NCI-H446 (cell line): ENCODE measurements at places on chromosomes 7 and 10.

GRCh38 chr10:35546824-35547225 is 58.3 kb upstream of the GJD4 start:
- no peak for DNase-seq

DNA sequence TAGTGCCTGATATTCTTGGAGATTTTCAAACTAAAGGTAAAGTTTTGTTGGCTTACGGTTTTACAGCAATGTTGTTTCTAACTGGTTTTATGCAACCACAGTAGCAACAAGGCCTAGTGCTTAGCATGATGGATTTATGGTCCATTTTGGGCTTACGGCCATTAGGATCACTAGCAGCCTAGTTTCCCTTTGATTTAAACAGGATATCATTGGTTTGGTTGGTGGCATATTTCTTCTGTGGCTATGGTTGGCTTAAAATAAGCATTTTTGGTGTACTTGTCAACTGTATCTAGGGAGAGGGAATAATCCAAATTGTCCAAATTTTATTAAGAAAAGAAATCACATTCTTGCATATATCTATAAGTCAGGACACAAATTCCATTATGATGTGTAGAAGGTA is 194.0 kb downstream of the HDAC9 start:
- no peak for DNase-seq

DNA sequence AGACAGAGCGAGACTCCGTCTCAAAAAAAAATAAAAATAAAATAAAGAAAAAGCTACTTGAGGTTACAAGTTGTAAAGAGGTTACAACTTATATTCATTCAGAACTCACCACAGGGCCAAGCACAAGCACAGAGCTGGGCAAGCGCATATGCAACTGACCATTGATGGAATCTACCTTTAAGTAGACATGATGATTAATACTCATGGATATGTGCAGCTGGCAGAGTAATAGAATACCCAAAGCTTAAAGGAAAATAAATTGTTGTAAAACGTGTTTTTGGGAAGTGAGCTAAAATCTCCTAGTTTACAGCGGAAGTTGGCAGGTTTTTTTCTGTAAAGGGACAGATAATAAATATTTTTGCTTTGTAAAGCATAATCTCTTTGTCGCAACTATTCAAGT is 111.6 kb downstream of the TMEM168 start:
- no peak for DNase-seq

- peak; percentile 4 for DNase-seq
Observed at GRCh38 chr10:77637532-77638320, at the start of gene KCNMA1. Gene KCNMA1 (minus strand): TSS chr10:77637808.

GRCh38 chr7:44505595-44505994 is 15.1 kb upstream of the NUDCD3 start:
- DNase-seq, result no peak

DNA sequence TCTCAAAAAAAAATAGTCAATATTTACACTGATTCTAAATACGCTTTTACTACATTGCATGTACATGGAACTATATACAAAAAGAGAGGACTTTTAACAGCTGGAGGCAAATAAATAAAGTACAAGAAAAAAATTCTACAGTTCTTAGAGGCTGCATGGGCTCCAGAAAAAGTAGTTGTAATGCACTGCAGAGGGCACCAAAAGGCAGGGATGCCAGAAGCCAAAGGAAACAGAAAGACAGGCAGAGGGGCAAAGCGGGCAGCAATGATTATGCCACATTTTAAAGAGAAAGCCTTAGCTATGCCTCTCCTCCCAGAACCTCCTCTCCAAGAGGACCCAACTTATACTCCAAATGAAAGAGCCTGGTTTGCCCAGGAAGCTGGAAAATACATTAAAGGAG is 11.6 kb upstream of the ADCK2 start:
- DNase-seq, result no peak

DNA sequence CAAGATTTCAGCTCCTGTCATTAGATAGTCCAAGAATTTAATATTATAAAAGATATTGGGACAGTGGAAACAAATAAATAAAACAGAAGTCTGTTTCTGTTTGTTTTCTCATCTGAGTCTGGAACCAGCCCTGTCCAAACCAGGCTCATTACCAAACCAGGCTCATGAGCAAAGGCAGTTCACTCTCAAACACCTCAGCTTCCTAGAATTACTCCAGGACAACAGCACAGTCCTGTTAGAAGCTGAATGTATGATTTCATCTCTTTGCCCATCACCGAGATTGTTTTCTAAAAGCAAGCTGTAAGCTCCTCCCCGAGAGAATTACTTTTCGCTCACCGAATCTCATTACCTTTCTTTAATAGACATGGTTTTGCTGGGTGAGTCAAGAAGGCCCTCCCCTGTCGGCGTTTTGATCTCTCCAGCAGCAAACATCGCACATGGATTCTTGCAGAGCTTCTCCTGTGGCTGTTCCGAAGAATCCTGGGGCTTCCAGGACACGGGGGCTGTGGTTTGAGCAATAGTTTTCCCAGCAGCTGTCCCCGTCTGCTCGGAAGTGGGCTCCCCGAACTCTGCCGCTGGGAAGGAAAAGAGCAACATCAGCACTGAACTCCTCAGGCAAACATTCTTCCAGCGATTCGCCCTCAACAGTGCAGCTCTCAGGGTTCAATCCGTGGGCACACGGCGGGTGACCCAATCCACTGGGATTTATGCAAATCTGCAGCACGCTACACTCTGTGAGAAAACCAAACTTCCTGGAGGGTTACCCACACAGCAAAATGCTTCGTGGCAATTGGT is 112.5 kb downstream of the SVIL start:
- DNase-seq, result no peak

- no peak for DNase-seq
Observed at GRCh38 chr7:75578081-75578480, 86.0 kb downstream of the SPDYE5 start.

DNA sequence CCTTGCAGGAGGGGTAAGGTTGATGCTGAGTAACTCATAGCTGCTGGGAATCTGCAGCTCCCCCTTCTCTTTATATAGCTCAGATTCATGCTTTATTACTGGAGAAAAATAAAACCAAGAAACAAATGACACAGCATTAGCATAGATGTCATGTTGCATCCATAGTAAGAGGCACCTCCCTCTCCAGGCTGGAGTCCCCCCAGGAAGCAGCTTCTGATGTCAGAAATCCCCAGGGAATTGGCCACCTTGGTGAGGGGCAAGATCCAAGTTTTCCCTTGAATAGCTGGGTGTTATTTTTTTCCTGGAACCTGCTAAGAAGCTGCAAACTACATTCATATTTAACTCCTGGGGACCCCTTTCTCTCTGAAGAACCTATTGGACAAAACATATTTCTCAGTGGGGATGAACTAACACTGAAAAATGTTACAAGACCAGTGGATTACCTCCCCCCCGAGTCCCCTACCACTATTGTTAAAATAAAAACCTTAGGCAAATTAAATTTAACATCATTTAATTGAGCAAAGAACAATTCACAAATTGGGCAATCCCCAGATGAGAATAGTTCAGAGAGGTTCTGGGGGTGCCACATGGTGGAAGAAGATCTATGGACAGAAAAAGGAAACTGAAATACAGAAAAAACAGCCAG is 163.7 kb upstream of the NAMPT start:
- DNase-seq, result no peak

DNA sequence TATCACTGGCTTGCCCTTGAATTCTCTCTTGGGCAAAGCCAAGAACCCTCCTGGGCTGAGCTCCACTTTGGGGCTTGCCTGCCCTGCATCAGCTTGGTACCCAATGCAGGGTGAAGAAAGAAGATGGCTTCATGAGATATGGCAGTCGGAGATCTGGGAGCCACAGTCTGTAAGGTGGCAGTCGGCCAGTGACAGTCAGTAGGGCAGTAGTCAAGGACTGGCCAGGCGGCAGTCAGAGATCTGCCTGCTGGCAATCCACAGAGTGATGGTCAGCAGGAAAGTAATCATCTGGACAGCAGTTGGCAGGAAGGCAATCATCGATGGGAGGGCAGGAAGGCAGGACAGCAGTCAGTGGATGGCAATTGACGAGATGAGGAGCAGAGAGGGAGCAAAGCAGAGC is 32.6 kb upstream of the CNNM1 start:
- DNase-seq, result no peak

DNA sequence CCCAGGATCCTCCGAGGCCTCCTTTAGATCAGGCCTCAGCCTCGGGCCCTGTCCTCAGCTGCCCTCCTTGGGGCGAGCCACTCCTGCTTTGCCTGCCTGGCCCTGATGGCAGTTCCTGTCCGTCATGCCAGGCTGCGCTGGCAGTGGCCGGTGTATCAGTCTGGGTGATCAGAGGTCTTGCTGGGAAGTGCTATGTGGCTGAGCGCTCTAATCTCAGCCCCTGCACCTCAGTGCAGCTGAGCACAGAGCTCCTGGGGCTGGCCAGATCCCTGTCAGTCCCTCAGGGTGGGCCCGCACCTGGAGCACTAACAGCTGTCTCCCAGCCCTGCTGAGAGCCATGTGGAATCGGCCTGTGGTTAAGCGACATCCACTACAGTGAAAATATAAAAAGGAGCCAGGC is 14.8 kb upstream of the CFAP46 start:
- DNase-seq, result no peak

DNA sequence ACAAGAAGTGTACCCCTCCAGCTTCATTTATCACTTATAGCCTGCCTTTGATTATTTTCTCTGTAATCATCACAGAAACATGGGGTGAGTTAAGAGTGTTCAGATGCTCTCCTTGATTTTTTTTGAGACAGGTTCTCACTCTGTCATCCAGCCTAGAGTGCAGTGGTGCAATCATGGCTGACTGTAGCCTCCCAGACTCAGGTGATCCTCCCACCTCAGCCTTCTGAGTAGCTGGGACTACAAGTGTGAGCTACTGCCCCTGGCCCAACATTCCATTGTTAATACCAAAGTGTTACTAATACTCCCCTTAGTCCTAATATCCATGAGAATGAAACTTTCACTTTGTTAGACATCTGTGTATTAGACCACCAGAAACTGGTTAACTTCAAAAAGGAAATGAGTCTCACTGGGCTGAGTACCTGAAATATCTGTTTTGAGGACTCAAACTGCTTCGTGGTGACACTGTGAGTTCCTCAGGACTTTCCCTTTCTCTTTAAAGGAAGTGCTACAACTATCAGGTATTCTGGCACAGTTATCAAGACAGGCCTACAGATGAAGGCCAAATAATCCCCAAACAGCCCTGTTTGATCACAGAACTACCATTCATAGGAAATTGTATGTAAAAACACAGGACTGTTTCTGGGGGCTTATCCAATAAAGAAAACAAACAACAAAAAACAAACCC is 20.5 kb upstream of the CFAP70 start:
- DNase-seq, result no peak

DNA sequence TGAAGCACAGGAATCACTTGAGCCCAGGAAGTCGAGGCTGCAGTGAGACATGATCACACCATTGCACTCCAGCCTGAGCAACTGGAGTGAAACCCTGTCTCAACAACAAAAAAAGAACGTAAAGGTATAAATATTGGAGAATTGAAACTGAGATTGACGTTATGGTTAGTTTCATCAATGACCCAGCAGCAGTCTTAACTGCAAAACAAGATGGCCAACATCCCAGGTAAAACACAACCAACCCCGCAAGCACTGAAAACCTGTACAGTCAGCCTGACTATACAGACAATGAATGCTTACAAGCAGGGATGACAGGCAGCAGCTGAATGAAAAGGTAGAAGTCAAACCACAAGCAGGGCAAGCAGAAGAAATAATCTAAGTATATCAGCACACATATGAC is 34.7 kb downstream of the WAPL start:
- DNase-seq, result no peak

DNA sequence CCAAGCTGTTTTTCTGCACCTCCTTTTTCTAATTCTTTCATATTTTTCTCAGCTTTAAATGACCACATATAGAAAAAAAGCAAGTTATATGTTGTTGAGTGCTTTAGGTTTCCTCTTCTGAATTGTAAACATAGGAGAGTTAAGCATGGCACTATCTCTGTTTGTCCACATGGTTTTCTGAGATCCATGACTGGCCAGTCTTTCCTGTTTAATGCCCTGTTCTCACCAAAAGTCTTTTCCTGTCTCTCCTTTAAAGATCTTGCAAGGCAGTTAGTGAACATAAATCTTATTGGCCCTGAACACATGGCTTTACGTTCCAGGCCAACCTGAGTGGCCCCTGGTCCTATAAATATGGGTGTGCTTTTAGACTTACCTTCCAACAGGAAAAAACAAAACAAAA is 19.4 kb downstream of the TRPV5 start:
- DNase-seq, result no peak

GRCh38 chr7:24924375-24924774 is 55.6 kb downstream of the OSBPL3 start:
- DNase-seq, result no peak

DNA sequence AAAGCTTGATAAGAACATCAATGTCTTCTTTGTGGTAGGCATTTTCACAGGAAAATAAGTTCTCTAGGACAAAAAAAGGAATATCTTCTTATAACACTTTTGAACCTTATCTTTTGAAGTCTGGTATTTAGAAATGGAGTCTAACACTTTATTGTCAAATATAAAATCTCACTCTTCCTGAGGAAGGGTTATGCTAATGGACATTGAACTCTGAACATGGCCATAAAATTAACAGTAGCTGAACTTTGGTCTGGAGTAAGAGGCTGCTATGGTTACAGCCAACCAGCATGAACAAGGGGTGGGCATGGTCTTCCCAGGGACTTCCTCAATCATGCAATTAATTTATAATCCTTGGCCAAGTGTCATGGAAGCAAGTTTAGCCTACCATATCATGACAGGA is at the start of gene CLRN3:
TSS of gene CLRN3 (minus strand) at position 199 of the 400 bp plus-strand sequence. CDS start at position 42, 157 bp downstream.
- no peak for DNase-seq

DNA sequence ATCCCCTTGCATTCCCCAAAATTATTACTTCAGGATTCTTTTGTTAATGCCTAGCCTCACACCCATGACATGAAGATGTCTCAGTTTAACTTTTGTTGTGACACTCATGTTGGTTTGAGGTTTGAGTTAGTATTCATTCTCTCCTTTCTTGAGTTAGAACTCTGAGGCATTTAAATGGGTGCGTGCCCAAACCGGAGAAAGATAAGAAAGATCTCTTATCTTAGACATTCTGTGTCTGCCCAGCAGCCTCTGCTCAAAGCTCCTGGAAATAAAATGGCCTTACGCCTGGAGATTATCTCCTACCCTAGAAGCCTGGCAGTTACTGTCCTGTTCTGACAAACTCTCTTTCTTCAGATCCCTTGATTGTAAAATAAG is 26.3 kb downstream of the WBP1L start:
- no peak for DNase-seq

- DNase-seq, result no peak
Observed at GRCh38 chr7:71860572-71860971, 551.6 kb downstream of the CALN1 start.

GRCh38 chr10:91381257-91381891 is 28.8 kb upstream of the HECTD2 start:
- no peak for DNase-seq

DNA sequence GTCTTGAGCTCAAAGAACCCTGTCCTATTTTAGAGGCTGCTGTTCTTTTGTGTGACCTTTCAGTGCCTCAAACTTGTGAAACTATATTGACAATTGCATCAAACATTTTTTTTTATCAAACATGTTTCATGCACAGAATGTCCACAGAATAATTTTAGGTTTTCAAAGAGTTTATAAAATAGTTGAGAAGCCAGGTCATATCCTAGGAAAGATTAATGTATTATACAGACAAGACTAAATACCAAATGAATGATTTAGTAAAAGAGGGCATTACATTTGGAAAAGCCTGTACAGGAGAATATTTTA is 67.0 kb downstream of the CDK6 start:
- no peak for DNase-seq

- no peak for DNase-seq
Observed at GRCh38 chr10:71712170-71712569, 7.4 kb downstream of the C10orf105 start.
